Forelimb muscle (tissue), 1 donor: ENCODE measurements at places on chromosomes 7 and 10.
A peak's percentile ranks its signal among the peaks of the same experiment; 100 is the strongest.

DNA sequence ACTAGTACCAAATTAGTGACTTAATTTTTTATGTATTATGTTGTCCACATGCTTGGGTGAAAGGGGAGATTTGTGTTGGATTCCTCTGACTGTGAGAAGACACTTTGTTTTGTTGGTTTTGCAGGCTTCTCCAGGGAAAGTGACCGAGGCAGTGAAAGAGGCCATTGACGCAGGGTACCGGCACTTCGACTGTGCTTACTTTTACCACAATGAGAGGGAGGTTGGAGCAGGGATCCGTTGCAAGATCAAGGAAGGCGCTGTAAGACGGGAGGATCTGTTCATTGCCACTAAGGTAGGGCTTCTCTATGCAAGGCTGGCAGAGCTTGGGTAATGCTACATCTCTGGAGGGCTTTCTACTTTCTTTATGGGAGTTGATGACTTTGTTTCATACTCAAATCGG, 4.5 kb downstream of the AKR1E2 start:
- no peak for DNase-seq

- peak; percentile 32 for DNase-seq
These were observed 445 bp downstream of the REEP3 start for GRCh38 chr10:63521416-63522276.

DNA sequence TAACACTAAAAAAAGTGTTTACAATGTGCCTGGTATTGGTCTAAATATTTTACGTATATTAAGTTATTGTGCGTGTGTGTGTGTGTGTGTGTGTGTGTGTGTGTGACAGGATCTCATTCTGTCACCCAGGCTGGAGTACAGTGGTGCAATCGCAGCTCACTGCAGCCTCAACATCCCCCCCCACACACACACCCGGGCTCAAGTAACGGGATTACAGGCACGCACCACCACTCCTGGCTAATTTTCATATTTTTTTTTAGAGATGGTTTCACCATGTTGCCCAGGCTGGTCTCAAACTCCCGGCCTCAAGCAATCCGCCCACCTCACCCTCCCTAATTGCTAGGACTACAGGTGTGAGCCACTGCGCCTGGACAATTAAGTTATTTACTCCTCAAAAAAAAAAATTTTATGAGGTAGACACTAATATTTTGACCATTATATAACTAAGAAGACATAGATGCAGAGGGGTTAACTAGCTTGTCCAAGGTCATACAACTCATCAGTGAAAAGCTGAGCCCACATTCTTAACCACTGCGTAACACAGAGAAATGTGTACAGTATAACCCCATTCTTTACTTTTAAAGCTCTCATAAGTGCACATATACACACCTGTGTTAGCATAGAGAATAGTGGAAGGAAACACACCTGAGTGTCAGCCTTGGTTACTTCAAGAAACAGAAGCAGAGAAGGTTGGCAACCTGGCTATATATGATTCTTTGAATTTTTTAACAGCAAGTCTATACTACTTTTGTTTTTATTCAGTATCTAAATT, 35.0 kb downstream of the DNAJC12 start:
- no peak for DNase-seq

DNA sequence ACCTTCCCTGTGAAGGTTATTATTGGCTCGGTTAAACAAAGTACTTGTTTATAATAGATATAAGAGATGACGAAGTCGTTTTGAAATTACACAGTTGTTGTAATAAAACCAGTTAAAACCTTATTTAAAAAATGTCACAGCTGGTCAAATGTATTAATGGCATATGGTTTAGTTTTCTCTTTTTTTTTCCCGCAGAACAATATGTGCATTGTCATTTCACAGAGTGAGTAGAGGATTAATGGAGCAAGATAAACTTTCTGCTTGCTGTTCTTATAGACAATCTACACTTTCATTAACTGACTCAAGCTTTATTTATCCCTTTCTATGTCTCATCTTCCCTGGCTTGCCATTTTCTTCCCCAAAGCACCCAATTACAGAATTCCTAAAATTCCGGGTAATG, 404.3 kb upstream of the NPVF start:
- no peak for DNase-seq

DNA sequence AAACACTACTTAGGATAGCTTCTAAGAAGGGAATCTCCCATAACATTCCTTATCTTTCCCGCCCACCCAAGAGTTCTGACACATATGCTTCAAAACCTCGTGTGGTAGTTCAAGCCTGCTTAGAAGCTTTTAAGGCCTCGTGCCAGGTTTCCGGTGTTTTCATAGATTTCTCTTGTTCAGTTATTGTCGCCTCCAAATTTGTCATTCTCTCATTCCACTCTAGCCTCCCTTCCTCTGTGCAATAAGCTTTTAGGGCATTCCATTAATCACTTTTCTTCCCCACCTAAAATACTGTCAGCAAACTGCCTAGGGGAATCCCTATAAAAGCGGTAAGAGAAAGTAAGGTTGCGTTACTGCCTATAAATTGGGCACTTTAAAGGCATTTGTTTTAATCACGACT, 718 bp upstream of the BPGM start:
- no peak for DNase-seq

- DNase-seq: no peak
These were observed 269.8 kb downstream of the FZD1 start for GRCh38 chr7:91533996-91534395.

- DNase-seq: no peak
These were observed 110.6 kb downstream of the KCNMA1 start for GRCh38 chr10:77526868-77527617.

GRCh38 chr7:84949067-84949466, 237.8 kb downstream of the SEMA3D start:
- DNase-seq: no peak

DNA sequence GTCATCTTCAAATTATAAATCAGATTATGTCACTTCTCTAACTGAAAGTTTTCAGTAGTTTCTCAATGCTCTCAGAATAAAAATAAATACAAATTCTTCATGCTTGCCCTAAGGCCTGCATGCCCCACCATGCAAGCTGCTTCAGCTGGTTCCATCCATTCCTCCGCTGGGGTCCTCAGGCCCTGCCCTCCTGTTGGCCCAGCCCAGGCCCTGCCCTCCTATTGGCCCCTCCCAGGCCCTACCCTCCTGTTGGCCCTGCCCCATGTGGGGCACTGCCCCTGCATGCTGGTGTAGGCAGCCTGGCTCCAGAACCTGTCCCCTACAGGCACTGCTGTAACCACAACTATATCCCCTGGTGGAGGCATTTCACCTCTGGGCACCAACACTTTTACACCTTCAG, 109.3 kb upstream of the TCERG1L start:
- no peak for DNase-seq

- no peak for DNase-seq
These were observed 31.5 kb downstream of the PRSS2 start for GRCh38 chr7:142802301-142802700.

DNA sequence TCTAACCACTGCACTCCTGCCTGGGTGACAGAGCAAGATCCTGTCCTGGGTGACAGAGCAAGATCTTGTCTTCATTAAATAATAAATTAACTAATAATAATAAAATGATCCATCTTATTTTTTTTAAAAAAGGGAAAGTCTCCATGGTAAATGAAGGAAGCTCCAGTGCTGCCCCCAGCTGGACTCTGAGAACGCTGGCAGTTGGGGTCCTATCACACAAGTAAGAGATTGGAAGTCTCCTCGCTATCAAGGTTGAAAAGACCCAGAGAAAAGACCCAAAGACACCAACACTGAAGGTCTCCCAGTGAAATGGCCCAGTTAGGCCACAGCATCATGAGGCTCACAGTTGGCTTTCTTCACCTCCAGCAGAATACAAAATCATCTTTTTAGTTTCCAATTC, 13.8 kb upstream of the C10orf67 start:
- DNase-seq: no peak

DNA sequence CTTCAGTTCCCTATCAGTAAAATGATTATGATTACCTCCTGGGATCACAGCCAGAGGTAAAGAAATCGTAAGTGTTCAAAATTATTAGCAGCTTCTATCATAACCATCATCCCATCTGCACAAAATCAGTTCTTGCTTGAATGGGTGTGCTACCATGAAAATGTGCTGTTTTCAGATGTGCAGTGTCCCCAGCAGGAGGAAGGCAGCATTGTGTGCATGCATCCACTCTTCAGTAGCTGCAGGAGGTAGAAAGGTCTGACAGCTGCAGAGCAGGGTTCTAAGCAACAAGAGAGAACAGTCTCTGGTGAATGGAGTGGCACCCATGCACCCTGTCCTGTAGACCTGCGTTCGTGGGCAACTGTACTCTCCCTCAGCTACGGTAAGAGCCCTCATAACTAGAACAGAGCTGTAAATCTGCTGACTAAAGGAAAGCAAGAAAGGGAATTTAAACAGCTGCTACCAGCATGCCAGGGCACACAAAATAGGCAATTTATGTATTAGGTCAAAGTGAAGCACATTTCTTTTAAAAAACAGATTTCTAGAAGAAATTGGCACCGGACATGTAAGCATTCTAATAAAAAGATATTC, 21.2 kb downstream of the VSTM2A start:
- DNase-seq: no peak

GRCh38 chr10:125689955-125690569, 7.1 kb upstream of the TEX36 start:
- DNase-seq: no peak

GRCh38 chr10:124681091-124681490, 63.1 kb downstream of the FAM53B start:
- no peak for DNase-seq

DNA sequence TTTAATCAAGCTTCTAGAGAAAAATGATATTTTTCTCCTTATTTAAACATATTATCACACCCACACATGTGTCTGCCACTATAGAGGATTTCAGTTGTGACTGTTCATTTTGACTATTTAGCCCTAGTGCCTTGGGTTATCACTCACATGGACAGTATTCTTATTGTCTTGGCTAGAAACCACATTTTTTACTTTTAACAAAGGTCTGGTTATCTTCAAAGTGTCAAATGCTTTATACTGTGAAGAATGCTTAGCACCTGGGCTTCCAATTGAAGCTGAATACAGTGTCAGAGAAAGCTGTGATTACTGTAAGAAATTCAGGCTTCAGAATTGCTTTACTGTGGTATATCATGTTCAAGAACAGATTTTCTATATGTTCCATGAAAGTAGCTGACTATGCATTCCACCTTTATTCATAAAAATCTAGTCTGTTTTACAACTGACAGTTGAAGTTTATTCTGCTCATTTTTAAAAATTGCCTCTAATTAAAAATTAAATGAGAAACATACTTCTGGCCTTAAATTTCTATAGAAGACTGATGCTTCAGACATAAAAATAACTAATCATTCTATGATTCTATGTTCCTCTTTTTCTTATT, 278.6 kb downstream of the SEMA3D start:
- no peak for DNase-seq

DNA sequence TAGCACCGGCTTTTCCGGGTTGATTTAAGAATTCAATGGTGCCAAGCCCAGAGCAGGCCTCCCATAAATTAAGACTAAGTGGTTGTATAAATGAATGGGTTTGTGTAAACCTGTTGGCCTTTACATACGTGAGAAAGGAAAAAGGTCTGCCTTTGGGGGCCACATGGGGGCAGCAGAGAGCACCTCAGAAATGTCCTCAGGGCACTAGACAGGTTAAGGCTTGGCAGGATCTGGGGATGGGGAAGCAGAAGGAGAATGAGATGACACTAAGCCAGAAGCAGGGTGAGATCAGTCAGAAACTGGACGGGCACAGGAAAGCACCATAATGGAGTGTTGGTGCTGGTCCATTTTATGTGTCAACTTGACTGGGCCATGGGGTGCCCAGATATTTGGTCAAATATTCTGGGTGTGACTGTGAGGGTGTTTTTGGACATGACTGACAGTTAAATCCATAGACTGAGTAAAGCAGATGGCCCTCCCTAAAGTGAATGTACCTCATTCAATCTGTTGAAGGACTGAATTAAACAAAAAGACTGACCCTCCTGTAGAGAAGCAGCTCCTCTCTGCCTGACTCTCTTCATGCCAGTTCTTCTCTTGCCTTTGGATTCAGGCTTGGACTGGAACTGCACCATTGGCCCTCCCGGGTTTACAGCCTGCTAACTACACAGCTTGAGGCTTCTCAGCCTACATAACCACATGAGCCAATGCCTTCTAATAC, 58.9 kb downstream of the FRMPD2 start:
- DNase-seq: no peak

DNA sequence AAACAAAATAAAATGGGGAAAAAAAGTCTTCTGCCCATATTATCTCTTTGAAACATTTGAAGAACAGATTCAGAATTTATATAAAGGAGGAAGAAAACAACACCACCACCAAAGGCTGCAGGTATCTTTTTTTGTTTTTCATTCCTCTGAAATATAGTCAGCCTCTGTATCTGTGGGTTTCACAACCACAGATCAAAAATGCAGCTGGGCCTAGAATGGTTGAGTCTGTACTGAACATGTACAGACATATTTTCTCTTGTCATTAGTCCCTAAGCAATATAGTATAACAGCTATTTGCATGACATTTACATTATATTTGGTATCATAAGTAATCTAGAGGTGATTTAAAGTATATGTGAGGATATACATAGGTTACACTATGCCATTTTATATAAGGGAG, 559.7 kb upstream of the LRRN3 start:
- DNase-seq: no peak

DNA sequence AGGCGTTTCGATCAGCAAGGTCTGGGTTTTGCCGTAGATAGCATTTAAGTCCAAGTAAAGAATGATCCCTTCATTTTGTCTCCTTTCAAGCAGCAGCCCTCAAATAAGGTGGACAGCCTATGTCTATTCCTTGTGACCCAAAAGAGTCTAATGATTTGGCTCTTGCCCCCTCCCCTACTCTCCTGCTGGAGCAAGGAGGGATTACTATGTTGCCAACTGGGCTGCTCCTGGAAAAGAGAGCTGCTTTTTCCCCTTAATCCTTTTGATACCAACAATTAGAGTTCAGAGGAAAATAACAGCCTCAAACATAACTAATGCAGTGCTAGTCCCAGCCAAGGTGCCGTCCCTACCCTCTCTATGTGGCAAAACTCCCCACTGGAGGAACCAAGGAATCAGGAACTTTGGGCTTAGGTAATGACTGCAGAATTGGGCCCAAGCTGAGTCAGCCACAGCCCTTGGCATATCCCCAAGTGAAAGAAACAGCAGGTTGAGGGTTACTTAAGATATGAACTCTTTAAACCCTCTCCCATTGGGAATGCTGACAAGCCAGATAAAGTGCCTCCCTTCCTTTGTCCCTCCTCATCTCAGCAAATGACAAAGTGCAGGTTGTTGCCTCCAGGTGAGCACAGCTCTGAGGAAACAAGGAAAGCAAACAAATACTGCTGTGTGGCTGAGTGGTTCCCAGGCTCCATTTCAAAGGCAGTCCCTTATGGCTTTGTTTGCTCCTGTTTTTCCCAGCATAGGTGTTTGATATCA, 643.7 kb downstream of the INHBA start:
- no peak for DNase-seq

DNA sequence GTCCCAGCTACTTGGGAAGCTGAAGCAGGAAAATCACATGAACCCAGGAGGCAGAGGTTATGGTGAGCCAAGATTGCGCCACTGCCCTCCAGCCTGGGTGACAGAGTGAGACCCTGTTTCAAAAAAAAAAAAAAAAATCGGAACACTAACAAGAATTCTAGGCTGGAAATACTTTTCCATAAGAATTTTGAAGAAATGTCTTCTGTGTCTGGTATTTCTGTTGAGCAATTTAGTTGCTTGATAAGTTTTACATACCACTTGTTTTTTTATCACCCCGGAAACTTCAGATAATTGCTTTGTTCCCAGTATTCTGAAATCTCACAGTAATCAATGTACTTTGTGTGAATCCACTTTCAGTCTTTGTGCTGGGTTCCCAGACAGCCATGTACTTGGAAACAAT, 25.8 kb downstream of the BZW2 start:
- DNase-seq: no peak

GRCh38 chr10:88848499-88848898, 3.1 kb downstream of the ANKRD22 start:
- no peak for DNase-seq

- DNase-seq: no peak
These were observed 7.8 kb downstream of the HTRA1 start for GRCh38 chr10:122468926-122469781.
